ENCODE measurements at places on chromosomes 16 and 17.

- no peak for DNase-seq
- no peak overlapping the region for H3K4me3 ChIP-seq
- H3K36me3 ChIP-seq: peaks cover 18% of the 10 kb centered on the region
Observed at GRCh38 chr16:31464781-31465260, 5.5 kb downstream of the ARMC5 start.

GRCh38 chr17:12277827-12278226, 257.1 kb downstream of the MAP2K4 start:
- H3K4me3 ChIP-seq: no peak overlapping the region
- peaks cover 5% of the 10 kb centered on the region for H3K4me1 ChIP-seq
- no peak overlapping the region for H3K27ac ChIP-seq
- H3K36me3 ChIP-seq: no peaks in the 10 kb centered on the region
- no peaks in the 10 kb centered on the region for H3K27me3 ChIP-seq
- DNase-seq: no peak

DNA sequence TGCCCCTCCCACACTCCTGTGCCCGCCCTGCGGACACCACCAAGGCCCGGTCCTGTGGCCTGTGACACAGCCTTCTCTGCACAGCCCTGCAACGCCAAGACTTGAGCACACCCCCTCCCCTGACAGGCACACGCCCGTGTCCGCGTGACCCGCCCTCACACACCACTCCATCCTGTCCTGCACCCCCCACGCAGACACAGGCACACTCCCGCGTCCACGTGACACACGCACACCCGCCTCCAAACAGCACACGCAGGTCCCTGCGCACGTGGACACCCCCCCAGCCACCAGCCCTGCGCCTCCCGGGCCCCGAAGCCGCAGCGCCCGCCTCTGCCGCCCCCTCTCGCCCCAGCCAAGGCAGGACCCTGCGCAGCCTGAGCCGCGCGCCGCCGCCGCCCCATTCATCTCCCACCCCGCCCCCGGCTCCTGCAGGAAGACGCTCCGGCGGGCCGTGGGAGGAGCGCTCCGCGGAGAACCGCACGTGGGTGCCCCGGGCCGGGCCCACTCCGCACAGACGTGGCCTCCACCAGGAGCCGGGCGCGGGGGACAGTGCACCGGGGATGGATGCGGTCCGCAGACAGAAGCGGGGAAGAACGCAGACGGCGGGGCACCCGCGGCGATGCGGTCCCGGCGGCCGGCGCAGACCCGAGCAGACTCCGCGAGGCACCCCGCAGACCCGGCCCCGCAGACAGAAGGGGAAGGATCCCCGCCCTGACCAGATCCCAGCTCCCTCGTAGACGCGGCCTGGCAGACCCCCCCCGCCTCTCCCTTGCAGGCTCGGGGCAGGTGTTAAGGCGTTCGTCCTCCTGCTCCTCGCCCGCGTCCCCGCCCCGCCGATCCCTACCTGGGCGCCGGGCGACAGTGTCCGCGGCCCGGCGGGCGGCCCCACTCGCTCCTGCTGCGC, 506 bp downstream of the CAMKK1 start:
- DNase-seq: peak; percentile 91
- H3K27me3 ChIP-seq: no peaks in the 10 kb centered on the region
- H3K36me3 ChIP-seq: peaks cover 14% of the 10 kb centered on the region
- H3K27ac ChIP-seq: peak overlapping the region; percentile 67
- peaks cover 72% of the 10 kb centered on the region for H3K4me1 ChIP-seq

DNA sequence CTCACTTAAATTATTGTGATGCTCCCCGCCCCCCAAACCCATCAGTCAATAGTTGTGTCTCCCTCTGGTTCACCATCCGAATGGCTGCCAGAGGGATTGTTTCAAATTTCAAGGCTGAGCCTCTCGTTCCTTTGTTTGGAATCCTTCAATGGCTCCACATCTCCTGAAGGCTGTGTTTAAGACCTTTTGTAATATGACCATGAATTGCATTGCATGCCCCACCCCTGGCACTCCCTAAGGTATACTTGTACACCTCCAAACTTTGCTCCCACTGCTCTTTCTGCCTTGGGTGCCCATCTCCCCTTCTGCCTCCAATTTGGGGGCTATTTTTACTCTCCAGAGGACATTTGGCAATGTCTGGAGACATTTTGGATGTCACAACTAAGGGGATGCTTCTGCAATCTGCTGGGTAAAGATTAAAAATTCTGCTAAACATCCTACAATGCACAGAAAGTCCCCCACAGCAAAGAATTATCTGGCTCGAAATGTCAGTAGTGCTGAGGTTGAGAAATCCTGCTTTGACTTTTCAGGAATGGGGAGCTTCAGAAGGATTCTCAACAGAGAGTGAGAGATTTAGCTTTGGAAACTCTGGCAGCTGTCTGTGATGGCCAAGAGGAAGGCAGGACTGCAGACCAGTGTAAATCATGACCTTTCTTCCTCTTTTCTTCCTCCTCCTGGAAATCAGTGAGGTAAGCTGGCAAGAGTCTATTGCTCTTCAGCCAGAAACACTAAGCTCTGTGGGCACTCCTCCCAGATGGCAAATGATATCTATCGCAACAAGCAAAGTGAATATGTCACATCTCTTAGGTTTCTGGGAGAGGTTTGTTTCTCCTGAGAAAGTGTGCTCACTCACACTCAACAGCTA, 8.7 kb upstream of the IL4R start:
- H3K4me1 ChIP-seq: no peaks in the 10 kb centered on the region
- H3K27me3 ChIP-seq: no peaks in the 10 kb centered on the region
- H3K36me3 ChIP-seq: no peaks in the 10 kb centered on the region
- H3K4me3 ChIP-seq: no peak overlapping the region
- H3K27ac ChIP-seq: no peak overlapping the region
- DNase-seq: no peak

- DNase-seq: no peak
- H3K27me3 ChIP-seq: no peaks in the 10 kb centered on the region
- no peak overlapping the region for H3K27ac ChIP-seq
- peaks cover 10% of the 10 kb centered on the region for H3K36me3 ChIP-seq
- H3K4me3 ChIP-seq: no peak overlapping the region
Observed at GRCh38 chr17:51083981-51084380, 36.7 kb downstream of the SPAG9 start.

DNA sequence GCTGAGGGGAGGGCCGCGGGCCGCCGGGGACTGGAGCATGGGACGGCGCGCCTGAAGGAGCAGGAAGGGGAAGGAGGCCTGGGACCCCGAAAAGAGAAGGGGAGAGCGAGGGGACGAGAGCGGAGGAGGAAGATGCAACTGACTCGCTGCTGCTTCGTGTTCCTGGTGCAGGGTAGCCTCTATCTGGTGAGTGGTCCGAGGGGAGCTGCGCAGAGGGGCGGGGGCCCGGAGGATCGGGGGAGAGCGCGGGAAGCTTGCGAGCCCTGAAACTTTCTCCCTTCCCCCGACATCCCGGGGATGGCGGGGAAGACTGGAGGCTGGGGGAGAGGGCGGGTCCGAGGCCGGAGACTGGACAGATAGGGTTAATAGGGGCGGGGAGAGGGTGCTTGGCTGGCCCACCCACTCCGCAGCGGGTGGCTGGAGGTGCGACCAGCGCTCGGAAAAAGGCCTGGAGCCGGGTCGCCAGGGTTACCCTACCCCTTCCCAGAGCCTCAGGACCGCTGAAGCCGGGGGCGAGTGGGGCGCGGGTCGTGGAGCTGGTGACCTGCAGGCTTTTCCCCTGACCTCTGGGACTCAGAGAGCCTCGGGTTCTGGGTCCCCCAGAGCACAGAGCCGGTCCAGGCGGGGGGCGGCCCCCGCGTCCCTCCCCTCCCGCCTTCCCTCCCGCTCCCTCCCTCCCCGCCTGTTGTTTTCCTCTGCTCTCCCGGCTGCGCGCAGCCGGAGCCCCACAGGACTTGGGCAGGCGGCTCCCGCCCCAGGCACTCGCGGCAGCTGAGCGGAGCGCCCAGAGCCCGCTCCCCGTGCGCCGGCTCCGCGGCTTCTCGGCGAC, 631 bp downstream of the NXPH3 start:
- peak overlapping the region; percentile 52 for H3K4me3 ChIP-seq
- no peak overlapping the region for H3K27ac ChIP-seq
- peak; percentile 59 for DNase-seq

- H3K27me3 ChIP-seq: no peaks in the 10 kb centered on the region
- DNase-seq: peak; percentile 97
- peak overlapping the region; percentile 21 for H3K4me3 ChIP-seq
- H3K36me3 ChIP-seq: no peaks in the 10 kb centered on the region
Observed at GRCh38 chr17:951325-952132, 28.0 kb downstream of the NXN start.

GRCh38 chr16:30445149-30445407, 596 bp downstream of the SEPHS2 start:
- peaks cover 26% of the 10 kb centered on the region for H3K36me3 ChIP-seq
- H3K4me3 ChIP-seq: peak overlapping the region; percentile 77
- H3K4me1 ChIP-seq: peaks cover 16% of the 10 kb centered on the region
- peak overlapping the region; percentile 95 for H3K27ac ChIP-seq
- H3K27me3 ChIP-seq: no peaks in the 10 kb centered on the region

DNA sequence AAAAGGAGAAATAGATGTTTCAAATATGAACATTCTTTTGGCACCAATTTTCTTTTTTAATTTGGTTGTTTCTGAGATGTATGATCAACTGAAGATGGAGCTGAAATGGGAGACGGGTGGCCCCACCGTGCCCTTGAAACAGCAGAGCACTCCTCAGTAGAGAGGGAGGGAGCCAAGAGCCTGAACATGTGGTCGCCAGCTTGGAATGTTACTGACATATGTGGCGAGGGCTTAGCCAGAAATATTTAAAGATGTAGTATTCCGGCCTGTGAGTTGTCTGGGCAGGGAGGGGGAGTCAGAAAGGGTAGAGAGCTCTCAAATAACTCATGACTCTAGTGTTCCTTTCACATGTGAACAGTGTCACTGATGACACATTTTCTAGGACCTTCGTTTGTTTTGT, 13.3 kb upstream of the MRC2 start:
- DNase-seq: no peak
- no peak overlapping the region for H3K4me3 ChIP-seq
- peaks cover 57% of the 10 kb centered on the region for H3K36me3 ChIP-seq
- no peaks in the 10 kb centered on the region for H3K27me3 ChIP-seq
- H3K27ac ChIP-seq: no peak overlapping the region

DNA sequence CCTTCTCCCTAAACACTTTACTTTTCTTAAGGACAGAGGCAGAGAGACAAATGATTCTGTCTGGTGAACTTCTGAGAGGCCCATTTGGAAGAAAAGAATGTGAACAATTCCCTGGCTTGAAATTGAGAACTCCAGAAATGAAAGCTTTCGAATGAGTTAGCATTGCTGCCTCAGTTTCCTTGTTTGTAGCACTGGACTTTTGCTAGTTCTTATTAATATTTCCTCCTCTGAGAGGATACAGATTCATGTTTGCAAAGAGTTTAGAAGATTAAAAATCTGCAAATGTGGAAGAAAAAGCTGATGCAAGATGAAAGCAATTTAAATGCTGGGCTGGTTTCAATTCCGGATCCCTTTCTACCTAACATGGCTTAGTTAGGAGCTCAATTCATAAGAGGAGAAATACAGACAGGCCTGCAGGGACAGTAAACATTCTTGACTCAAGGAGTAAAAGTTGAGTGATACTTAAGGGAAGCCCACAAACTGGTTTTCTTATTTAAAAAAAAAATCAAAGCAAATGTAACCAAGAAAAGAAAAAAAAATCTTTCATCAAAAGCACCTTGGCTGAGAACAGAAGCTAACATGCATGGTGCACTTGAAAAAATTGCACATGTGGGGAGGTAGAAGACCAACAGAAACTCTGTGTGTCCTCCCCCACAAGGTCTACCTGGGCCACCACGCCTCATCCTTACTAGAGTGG, 27.1 kb downstream of the HNF1B start:
- no peak overlapping the region for H3K4me3 ChIP-seq
- no peaks in the 10 kb centered on the region for H3K36me3 ChIP-seq
- peaks cover 46% of the 10 kb centered on the region for H3K4me1 ChIP-seq
- no peaks in the 10 kb centered on the region for H3K27me3 ChIP-seq

- H3K4me1 ChIP-seq: peaks cover 21% of the 10 kb centered on the region
- peaks cover 40% of the 10 kb centered on the region for H3K27me3 ChIP-seq
- H3K4me3 ChIP-seq: no peak overlapping the region
Observed at GRCh38 chr17:82367724-82368524, 3.6 kb upstream of the UTS2R start.

GRCh38 chr16:10847176-10847575, 28.6 kb upstream of the TVP23A start:
- H3K36me3 ChIP-seq: no peaks in the 10 kb centered on the region
- no peak for DNase-seq
- no peak overlapping the region for H3K27ac ChIP-seq
- no peaks in the 10 kb centered on the region for H3K4me1 ChIP-seq

DNA sequence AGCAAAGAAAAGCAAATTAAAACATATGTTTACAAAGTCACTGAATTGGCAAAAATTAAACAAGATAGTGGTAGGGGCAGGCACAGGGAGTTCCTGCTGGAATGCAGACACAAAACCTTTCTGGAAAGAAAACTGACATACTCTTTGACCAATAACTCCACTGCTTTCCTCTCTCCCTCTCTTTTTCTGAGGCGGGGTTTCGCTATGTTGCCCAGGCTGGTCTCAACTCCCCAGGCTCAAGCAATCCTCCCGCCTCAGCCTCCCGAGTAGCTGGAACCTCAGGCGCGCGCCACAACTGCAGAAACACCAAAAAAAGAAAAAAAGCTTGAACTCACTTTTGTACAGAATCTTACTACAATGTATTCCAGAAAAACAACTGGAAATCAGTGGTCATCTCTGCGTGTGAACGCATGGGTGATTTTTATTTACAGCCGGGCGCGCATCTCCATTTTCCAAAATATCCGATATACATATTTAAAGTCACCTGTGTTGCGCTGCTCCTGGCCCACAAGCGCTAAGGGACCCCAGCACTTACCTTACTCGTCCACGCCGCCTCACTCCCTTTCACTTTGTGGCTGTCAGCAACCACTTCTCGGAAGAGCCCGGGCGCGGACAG, 480 bp downstream of the TXNL4B start:
- peak; percentile 68 for DNase-seq
- H3K27me3 ChIP-seq: no peaks in the 10 kb centered on the region
- peaks cover 55% of the 10 kb centered on the region for H3K36me3 ChIP-seq
- peak overlapping the region; percentile 67 for H3K4me3 ChIP-seq

DNA sequence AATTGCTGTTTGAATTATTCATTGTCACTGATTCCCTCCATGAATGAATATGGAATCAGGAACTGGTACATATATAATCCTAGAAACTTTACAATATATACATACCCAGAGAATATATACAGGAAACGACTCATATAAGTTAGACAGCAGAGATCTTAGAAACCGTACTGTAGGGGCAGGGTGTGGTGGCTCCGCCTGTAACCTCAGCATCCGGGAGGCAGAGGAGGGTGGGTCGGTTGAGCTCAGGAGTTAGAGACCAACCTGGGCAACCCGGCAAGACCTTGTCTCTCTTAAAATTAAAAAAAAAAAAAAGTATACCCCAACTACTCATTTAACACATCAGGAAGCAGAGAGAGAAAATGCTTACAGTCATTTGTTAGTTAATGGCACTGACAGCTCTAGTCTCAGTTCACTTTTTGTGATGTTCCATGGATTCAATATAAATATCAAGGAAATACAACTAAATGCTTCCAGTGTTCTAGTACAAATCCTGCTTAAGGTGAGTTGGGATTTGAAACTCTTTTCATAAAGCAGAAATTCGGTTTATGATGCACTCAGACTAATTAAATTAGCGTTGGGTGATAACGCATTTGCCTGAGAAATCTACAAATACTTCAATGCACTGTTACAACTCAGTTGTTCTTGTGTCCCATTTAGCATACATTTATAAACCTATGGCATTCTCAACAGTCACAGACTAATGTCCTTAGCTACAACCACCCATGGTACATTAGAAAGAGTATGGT, 5.6 kb downstream of the GLG1 start:
- peaks cover 24% of the 10 kb centered on the region for H3K4me1 ChIP-seq
- no peaks in the 10 kb centered on the region for H3K27me3 ChIP-seq
- no peak overlapping the region for H3K4me3 ChIP-seq
- H3K27ac ChIP-seq: no peak overlapping the region
- no peak for DNase-seq

- H3K4me1 ChIP-seq: no peaks in the 10 kb centered on the region
- no peaks in the 10 kb centered on the region for H3K36me3 ChIP-seq
- H3K27me3 ChIP-seq: no peaks in the 10 kb centered on the region
- no peak overlapping the region for H3K27ac ChIP-seq
Observed at GRCh38 chr17:3527896-3528295, 29.7 kb downstream of the TRPV3 start.
